NCI-H69 (cell line): ENCODE measurements at places on chromosomes 13 and 19.

- DNase-seq, result peak; percentile 97
Measured at GRCh38 chr19:38004521-38005223, 97.7 kb downstream of the SIPA1L3 start.

DNA sequence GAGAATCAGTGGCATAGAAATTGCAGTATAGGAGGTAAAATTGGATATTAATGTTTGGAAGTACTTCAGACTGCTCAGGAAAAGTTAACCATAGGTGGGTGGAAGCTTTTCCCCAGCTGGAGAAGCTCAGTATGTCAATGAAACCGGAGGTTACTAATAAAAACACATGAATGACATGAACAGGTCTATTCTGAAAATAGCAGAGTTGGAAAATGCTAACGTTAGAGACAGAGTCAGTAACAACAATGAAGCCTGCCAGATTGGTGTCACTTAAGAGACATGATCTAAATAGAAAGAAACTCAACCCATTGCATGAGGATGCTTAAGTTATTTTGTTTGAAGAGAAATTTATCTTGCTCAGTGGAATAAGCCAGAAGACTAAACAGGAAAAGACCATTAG, 364.5 kb downstream of the DNAJC15 start:
- DNase-seq, result peak; percentile 19

- DNase-seq, result no peak
Measured at GRCh38 chr19:54574051-54574450, 461 bp downstream of the LILRA2 start.

DNA sequence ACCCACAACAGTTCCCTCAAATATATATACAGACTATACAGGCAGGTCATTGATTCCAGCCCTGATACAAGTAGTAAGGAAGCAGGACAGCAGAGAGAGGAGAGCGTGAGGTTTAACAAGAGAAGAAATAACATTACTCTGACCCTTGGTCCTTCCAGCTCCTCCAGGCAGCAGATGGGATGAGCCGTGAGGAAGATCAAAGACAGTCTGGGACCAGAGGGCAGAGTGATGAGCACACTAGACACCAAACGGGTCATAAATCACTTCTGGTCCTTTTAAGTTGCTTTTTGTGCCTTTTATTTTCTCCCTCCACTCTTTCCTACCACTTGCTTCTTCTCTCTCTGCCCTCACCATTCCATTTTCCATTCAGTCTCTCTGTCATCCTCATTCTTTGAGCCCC, 16.9 kb upstream of the MICU2 start:
- no peak for DNase-seq

- no peak for DNase-seq
Measured at GRCh38 chr19:7509625-7510024, 6.3 kb upstream of the ZNF358 start.

GRCh38 chr19:54207983-54208783, 7.5 kb downstream of the RPS9 start:
- peak; percentile 38 for DNase-seq

DNA sequence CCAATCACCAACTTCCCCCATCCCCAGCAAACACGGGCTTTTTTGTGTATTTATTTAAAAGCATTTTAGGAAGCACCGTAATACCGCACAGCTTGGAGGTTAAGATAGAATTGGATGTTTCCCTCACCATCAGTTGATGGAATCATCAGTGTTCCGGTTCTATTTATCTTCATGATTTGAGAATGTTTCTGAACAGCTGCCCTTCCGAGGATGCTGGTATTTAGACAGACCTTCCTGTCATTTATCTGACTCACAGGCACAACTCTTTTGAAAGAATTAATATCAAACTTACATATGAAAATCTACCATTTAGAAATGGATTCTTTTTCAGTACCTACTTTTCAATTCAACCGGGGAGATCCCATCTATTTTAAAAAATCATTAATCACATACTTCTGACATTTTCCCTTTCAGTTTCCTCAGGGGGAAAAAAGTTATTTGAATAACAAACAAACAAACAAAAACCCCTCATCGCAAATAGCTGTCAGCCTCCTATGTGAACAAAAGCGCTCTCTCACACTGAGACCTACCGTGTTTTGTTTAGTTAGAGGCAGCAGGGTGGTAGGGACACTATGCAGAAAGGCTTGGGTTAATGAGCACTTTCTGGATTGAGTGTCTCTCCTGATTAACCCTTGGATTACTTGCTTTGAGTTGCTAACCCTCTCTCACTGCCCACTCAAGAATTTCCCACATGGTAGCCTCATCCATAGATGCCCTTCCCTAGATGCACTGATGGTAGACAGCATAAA, 189.3 kb downstream of the TM9SF2 start:
- DNase-seq, result peak; percentile 95

DNA sequence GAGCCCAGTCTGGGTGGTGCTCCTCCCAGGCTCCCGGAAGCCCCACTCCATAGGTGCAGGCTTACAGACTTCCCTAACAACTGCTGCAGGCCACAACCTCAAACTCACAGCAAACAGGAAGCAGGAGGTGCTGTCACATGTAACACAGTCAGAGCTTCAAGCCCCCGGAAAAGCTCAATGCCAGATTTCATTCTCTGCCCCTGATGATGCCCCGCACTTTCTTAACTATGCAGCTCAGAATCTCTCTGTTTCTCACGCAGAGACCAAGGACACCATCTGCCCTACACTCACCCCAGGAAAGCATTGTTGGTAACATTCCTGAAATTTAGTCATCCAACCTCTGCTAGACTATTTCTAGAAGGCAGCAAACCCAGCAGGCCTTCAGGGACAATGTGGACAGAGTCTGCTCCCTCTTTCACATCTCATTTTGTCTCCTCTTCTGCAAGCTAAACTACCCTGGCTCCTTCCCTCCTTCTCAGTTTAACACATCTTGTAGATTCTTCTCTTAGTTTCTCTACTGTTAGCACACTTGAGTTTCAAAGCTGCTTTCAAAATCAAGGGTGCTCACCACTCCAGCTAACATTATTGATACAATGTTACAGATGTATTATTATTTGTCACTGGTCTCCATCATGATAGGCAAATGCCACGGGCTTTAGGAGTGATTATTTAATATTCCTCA, 162.5 kb downstream of the KCTD12 start:
- DNase-seq, result no peak

- peak; percentile 33 for DNase-seq
Measured at GRCh38 chr19:46718157-46718933, 1.4 kb upstream of the PRKD2 start.

DNA sequence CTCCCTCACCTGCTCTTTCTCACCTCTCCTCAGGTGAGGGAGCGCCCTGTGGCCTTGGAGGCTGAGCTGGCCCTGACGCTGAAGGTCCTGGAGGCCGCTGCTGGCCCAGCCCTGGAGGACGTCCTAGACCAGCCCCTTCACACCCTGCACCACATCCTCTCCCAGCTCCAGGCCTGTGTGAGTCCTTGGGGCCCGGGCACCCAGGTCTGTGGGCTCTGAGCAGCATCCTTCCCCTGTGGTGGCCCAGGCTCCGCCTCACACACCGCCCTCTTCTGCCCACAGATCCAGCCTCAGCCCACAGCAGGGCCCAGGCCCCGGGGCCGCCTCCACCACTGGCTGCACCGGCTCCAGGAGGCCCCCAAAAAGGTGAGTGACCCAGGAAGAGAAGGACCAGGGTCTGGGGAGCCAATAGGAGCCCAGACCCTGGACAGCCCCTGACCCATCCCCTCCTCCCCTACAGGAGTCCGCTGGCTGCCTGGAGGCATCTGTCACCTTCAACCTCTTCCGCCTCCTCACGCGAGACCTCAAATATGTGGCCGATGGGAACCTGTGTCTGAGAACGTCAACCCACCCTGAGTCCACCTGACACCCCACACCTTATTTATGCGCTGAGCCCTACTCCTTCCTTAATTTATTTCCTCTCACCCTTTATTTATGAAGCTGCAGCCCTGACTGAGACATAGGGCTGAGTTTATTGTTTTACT, 1.9 kb downstream of the IFNL1 start:
- DNase-seq, result no peak

GRCh38 chr13:75437582-75438318, 44.2 kb downstream of the TBC1D4 start:
- DNase-seq, result peak; percentile 64

- DNase-seq, result no peak
Measured at GRCh38 chr13:47299304-47299703, 402.5 kb upstream of the HTR2A start.

DNA sequence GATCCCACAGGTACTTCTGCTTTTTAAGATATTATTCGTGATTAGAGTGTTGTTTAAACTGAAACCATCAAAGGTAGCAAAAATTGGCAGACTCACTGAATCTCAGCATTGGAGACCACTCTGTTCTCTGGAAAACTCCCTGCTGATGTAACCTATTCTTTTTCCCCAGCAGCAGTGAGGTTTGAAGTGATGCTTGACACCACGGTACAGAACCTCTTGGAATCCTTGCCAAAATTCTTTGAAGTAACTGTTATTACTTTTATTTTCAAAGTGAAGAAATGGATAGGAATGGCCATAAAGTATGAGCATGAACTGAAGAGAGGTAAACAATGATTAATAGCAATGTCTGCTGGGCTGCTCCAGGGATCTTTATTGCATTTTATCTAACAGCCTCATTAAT, 66.4 kb upstream of the KL start:
- DNase-seq, result no peak

- peak; percentile 66 for DNase-seq
Measured at GRCh38 chr19:55581145-55581822, 636 bp upstream of the ZNF579 start.

DNA sequence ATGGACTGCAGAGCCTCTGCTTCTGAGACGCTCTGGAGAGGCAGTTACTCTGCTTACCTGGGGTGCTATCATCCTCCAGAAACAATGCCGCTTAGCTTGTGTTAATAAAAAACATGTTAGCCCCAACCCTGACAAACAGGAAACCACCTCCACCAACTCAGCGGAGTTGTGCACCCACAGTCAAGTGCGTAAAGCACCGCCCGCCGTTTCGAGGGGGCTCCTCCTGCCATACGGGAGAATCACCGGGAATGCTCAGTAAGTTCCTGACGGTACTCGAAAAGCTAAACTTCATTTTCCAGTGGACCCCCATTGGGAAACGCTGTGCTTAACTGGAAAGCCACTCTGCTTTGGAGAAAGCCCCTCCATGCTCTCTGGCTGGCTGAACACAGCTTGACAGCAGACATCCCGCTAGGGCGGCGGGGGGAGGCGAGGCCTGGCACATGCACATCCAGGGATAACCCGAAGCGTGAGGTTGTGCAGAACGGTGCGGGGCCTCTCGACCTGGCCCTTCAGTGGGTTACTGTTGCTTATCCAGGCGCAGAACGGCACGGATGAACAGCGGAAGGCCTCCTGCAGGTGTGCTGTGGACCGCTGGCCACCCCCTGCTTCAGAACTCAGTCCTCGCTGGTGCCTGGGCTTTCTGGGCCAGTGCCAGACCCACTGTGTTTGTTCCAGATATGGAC, 17.1 kb downstream of the GAS6 start:
- no peak for DNase-seq

GRCh38 chr13:48188601-48189000, 44.4 kb upstream of the ITM2B start:
- DNase-seq, result peak; percentile 0

GRCh38 chr19:10361569-10362011, 18.8 kb downstream of the TYK2 start:
- DNase-seq, result no peak

GRCh38 chr13:57527114-57527735, 104.3 kb upstream of the PCDH17 start:
- DNase-seq, result no peak

DNA sequence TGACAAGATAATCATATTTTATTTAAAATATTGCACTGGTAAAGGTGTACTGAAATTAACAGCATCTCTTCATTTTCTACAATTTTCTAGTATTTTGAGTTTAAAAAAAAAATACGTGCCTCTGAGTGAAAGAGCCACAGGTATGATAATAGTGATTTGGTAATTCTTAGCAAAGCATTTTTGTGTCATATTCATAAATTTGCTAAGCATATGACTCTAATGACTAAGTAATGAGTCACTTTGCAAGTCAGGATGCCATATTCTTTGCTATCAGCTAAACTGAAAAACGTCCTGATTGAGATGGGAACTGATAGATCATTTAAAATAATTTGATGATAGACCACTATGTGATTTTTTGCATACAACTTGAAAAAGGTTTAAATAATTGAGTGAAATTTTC, 136.1 kb upstream of the IRS2 start:
- no peak for DNase-seq

GRCh38 chr13:30806784-30807183, 71.4 kb downstream of the ALOX5AP start:
- DNase-seq, result no peak

DNA sequence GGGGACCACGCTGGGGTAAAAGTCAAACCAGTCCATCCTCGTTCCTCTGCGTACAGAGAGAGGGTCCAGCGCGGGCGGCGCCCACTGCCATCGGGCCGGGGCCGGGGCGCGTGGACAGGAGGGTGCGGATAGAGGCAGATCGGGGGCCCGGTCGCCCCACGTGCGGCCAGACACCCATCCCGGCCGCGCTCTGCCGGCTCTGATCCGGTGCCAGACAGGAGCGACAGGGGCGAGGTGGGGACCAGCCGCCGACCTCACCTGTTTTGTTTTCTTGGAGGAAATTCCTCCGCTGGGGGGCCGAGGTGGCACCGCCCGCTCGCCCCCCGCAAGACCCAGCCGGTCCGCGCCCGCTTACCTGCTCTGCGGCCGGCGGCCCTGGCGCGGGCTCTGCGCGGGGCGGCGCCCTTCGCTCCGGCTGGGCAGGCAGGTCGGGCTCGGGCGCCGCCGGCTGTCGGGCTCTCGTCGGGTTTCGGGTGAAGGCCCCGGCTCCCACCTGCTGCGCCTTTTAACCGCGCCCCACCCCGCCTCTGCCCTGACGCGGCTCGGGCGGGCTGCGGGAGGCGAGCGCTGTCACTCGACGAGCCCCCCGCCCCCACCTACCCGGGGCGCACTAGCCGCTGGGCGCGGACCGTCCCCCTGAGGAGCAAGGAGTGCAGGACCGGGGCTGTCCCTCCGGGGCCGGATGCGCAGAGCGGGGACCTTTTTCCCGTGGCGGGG, at the start of gene GJB6:
TSS of gene GJB6 (minus strand) at position 481 of the 717 bp plus-strand sequence. CDS start 8,839 bp downstream, outside the sequence.
- DNase-seq, result peak; percentile 4

- DNase-seq, result no peak
Measured at GRCh38 chr19:35320065-35320713, 8.8 kb upstream of the CD22 start.

GRCh38 chr13:50676602-50677001, 166.9 kb downstream of the DLEU7 start:
- DNase-seq, result no peak

DNA sequence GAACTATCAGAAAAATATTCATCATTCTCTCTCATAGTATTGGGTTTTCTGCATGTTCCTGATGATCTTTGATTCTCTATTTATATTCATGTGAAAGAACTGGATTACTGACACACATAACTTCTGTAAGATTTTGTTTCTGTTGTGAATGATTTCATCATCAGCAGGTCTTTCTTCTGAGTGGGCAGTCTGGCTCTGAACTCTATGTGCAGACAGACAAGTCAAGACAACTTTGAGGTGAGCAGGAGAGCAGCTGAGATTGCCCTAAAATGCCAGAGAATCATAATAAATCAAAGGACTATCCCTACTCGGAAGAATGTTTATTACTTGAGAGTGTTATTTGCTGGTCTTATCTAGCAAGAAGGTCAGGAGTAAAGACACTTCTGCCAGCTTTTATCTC, 652.1 kb upstream of the GPC6 start:
- no peak for DNase-seq

- DNase-seq, result no peak
Measured at GRCh38 chr19:2436926-2437325, 9.5 kb upstream of the TIMM13 start.

- DNase-seq, result no peak
Measured at GRCh38 chr13:81406639-81407292, 1065.8 kb upstream of the SPRY2 start.
